ENCODE measurements at places on chromosomes 12 and 14.

DNA sequence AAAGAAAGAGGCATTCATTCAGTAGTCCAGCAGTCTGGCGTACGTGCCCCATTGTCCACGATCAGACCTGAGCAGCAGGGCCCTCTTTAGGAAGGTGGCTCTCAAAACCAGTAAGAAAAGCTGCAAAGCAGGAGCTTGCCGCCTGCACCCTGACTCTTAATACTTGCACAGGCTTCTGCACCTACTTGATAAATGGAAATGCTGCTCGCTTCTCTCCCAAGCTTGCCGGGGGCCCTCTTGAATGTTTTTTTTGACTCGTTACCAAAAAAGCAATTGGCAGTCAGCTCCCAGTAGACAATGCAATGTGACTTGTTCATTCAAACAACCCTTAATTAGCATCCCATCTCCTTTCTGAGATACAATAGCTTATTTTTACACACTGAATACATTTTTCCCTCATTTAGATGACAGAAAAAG, 27.2 kb upstream of the PTPRB start:
- DNase-seq, result peak; percentile 72

DNA sequence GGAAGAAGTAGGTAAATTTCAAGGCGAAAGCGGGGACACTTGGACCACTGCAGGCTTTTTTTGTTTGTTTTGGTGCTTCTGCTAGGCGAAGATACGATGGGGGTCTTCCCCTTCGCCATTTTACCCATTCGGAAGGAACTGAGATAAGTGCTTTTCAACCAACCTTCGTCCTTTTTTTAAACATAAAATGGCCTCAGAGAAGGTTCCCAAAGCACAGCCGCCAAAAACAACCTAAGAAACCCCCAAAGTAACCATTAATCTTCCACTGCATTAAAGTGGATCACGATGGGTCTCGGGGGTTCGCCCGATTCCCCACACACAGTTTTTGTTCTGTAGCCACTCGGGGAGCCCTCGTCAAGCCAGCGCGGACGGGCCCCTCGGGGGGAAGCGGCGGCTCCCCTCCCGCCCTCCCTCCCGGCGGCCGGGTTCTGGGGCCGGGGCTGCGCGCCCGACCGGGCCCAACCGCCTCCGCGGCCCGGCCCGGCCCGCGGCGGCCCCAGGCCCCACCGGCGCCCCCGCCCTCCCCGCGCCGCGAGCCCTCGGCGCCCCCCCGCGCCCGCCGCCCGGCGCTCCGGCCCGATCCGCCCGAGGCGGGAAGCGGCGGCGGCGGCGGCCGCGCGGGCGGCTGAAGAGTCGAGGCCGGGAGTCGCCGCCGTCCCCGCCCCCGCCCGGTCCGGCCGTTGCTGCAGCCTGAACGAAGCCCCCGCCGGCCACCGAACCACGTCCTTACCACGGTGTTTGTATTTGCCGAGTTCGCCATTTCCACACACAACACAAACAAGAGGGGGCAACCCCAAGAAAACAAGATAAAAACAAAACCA, 790 bp downstream of the GTF2A1 start:
- peak; percentile 29 for DNase-seq

- DNase-seq, result peak; percentile 44
Measured at GRCh38 chr12:108689314-108690190, 41.8 kb downstream of the CORO1C start.

DNA sequence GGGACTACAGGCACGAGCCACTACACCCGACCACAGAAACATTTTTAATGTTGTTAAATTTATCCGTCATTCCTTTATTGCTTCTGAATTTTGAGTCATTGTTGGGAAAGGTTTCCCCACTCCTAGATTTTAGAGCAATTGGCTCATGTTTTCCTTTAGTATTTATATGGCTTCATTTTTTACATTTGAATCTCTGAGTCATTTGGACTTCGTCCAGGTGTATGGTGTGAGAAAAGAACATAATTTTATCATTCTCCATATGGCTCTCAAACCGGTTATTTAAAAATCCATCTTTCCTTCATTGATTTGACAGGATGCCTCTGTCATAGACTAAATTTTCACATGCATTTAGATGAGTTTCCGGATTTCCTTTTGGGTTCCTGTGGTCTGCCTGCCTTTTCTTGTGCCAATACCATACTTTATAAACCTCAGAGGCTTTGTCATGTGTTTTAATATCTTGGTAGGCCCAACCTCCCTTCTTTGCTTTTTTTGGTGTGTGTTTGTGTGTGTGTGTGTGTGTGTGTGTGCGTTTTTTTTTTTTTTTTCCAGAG, 30.9 kb downstream of the LRTM2 start:
- no peak for DNase-seq

DNA sequence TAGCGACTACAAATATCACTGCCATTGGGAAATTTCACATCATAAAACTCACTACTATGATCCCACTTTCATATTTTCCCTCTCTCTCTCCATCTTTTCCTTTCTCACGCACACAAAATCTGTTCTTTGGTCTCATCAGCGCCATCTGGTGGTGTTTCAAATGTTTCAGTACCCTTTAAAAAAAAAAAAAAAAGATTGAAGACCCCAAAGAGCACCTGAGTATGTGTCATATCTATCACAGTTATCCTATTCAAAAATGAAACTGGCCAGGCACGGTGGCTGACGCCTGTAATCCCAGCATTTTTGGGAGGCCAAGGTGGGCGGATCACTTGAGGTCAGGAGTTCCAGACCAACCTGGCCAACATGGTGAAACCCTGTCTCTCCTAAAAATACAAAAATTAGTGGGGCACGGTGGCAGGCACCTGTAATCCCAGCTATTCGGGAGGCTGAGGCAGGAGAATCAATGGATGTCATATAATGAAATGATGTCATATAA, 72.4 kb downstream of the TTC9 start:
- DNase-seq, result peak; percentile 67

- no peak for DNase-seq
Measured at GRCh38 chr12:58668871-58669270, 251.4 kb downstream of the LRIG3 start.

DNA sequence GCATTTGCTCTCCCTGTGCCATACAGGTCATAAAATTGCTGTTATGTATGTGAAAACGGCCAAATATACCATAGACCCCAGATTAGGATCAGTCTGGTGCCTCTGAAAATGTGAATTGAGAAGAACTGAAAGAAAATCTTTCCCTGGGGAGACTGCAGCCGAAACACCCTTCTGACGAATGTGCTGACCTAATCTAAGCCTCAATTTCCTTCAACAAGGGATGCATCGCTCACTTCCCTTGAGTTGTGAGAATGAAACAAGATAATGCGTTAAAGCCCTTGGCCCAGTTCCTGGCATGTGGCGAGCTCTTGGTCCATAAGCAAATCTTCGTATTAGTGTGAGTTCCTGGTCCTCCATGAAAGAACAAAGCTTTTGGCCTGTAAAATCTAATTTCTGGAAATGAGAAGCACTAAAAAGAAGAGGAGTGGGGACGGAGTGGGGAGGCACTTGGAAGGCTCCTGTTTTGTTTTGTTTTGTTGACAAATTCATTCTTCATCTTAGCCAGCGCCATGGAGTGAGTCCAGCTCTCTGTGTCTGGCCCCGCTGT, 49.5 kb upstream of the RTRAF start:
- DNase-seq, result no peak

GRCh38 chr12:118358008-118358359, 14.7 kb downstream of the TAOK3 start:
- no peak for DNase-seq

DNA sequence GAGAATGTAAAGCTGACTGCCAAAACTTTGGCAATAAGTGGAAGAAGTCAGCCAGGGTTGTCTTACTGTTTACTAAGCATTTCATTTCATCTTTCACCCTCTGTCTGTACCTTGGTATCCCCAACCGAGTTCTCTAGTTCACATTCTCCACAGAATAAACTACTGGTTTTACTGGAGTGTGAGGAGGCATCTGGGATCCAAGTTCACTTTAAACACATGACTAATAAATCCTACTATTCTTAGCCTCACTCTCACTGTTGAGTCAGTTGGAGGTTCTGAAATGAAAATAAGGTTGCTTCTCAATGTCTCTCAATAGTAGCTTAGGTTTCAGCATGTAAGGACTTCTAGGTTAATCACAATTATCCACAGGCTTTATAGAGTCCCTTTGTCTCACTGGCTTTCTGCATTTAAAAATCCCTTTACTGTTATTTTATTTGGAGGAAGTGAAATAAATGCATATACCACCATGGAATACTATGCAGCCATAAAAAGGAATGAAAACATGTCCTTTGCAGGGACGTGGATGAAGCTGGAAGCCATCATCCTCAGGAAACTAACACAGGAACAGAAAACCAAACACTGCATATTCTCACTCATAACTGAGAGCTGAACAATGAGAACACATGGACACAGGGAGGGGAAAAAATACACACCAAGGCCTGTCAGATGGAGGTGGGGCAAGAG, 95.8 kb downstream of the EPS8 start:
- DNase-seq, result no peak

All from NCI-H345 (cell line).